ENCODE measurements at places on chromosomes 3 and 15.

GRCh38 chr3:31974471-31974870, 6.6 kb downstream of the OSBPL10 start:
- H3K27ac ChIP-seq = no peak overlapping the region
- peaks cover 18% of the 10 kb centered on the region for H3K4me1 ChIP-seq

DNA sequence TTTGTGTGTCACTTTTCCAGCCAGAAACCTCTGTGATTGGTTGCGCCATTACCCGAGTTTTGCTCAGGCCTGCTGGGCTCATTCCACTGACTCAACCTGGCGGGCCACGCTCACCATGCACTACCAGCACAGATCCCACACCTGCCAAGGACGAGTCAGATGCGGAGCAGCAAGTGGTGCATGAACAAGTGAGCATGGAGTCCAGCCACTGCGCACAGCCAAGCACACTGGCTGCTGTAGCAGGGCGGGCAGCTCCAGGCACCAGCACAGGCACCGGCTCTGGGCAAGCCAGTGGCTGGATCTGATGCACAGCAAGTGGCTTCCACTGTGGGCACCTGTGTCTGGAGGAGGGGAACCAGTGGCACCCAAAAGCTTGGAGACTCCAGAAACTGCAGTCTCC, 110.4 kb downstream of the CBLB start:
- H3K36me3 ChIP-seq = no peaks in the 10 kb centered on the region
- H3K27me3 ChIP-seq = no peaks in the 10 kb centered on the region
- no peaks in the 10 kb centered on the region for H3K4me1 ChIP-seq
- no peak for DNase-seq

DNA sequence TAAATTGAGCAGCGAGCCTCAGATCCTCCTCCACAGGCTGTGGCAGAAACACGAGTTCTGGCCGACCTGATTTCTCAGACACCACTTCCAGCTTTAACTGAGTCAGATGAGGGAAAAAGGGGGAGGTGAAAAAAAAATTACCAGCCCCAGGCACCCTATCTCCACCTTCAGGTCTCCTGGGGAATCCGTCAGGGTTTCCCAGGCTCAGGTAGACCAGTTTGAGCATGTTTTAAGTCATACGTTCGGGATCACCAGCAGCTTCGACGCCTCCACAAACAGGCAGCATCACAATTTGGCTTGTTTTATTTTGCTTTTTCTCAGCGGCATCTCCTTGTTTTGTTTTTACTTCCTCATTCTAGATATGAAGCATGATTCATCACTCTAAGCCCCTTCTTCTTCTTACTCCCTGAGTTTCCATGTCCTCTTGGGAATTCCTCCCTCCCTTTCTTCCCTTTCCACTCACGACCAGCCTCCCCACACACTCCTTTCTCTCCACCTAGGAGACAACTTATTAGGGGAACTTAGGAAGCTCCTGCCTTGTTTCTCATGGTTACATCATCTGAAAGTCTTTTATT, 190.1 kb downstream of the ZNF621 start:
- H3K27ac ChIP-seq = no peak overlapping the region
- H3K36me3 ChIP-seq = no peaks in the 10 kb centered on the region
- no peaks in the 10 kb centered on the region for H3K4me1 ChIP-seq
- H3K27me3 ChIP-seq = no peaks in the 10 kb centered on the region
- no peak for DNase-seq
- no peak overlapping the region for H3K4me3 ChIP-seq

DNA sequence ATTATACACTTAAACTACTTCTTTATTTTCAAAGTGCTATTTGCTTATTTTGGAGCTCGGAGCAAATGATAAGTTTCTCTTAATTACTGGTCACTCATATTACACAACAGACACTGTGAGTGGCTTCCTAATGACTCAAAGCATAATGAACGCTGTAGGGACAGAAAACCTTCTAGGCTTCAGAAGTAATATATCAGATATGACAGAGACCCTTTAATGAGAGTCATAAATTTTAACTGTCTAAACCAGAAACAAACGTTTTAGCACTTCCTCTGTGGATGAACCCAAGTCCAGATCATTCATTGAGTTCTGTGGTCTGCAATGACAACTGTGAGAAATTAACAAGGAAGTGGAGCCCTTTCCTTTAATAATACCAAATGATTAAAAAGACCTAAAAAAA, 66.6 kb downstream of the ARPP21 start:
- no peaks in the 10 kb centered on the region for H3K36me3 ChIP-seq
- no peak overlapping the region for H3K27ac ChIP-seq
- no peak for DNase-seq
- no peaks in the 10 kb centered on the region for H3K27me3 ChIP-seq
- no peaks in the 10 kb centered on the region for H3K4me1 ChIP-seq
- no peak overlapping the region for H3K4me3 ChIP-seq

DNA sequence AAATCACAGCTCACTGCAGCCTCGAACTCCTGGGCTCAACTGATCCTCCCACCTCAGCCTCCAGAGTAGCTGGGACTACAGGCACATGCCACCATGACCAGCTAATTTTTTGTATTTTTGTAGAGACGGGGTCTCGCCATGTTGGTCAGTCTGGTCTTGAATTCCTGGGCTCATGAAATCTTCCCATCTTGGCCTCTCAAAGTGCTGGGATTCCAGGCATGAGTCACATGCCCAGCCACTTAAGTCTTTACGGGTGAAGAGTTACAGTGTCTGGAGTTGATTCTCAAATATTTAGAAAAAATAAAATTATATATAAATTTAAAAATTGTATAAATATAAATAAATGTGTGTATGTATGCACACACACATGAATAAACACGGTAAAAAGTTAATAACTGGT, 14.5 kb upstream of the KBTBD12 start:
- no peaks in the 10 kb centered on the region for H3K4me1 ChIP-seq
- no peaks in the 10 kb centered on the region for H3K27me3 ChIP-seq
- DNase-seq = no peak
- H3K36me3 ChIP-seq = no peaks in the 10 kb centered on the region

DNA sequence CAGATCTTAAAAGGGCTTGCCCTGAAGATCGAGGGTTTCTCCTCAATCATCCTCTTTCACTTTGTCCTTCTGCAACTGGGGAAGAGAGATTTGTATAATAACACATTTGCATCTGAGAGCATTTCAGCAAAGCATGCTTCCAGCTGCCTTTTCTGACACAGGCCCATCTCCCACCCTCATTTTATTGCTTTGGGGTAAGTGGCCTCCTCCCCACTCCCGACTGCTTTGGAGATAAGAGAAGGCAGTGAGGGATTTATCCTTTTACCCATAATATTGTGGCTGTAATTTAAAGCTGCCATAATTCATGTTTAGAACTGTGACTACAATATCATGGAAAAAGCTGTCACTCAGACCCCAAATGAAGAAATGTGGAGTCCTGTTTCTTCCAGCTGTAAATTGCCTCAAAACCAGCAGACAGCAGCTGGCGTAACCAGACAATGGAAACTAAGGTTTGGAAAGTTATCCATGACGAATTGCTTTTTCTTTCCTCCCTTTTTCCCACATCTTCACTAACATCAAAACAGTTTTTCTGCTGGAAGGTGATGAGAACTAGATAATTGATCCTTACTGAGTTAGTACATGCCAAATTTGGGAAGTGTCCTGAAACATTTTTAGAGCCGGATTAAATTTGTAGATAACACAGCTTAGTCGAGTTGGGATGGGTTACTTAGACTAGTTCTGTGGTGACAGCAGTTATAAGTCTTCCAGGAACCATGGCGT, 104.2 kb upstream of the PFN2 start:
- H3K4me1 ChIP-seq = no peaks in the 10 kb centered on the region
- H3K27ac ChIP-seq = no peak overlapping the region
- no peaks in the 10 kb centered on the region for H3K36me3 ChIP-seq
- no peak for DNase-seq
- H3K27me3 ChIP-seq = no peaks in the 10 kb centered on the region

Measured in H1 (cell line).